GM13976 (cell line): ENCODE measurements at places on chromosomes 11 and 22.

GRCh38 chr11:4068962-4069361 is 25.6 kb upstream of the RRM1 start:
- DNase-seq: no peak

DNA sequence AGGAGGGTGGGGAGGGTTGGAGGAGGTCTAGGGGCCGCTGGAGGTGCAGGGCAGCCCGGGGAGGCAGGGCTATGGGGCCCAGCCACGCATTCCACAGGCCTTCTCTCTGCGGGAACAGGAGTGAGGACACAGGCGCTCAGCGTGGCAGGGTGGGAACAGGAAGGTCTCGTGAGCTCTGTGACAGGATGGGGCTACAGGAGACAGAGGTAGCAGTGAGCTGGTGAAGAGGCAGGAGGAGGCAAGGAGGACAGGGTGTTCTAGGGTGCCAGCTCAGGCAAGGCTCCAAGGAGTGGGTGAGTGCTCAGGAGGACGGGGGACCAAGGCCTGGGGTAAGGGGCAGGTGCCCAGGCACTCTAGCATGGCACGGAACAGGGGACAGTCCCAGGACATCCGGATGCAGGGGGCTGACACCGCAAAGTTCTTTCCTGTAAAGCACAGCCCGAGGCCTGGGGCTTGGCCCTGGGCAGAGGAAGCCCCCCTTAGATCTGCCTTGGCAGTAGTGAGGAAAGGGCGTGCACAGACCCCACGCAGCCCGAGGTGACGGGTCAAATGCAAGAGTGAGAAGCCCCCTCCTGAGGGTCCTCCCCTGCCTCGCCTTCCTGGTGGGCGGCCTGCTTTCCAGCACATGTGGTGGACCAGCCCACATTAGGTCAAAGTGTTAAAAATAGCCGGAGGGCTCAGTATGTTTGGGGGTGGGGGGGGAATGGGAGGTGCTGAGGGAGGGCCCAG is 4.7 kb upstream of the NEAT1 start:
- peak; percentile 57 for DNase-seq

DNA sequence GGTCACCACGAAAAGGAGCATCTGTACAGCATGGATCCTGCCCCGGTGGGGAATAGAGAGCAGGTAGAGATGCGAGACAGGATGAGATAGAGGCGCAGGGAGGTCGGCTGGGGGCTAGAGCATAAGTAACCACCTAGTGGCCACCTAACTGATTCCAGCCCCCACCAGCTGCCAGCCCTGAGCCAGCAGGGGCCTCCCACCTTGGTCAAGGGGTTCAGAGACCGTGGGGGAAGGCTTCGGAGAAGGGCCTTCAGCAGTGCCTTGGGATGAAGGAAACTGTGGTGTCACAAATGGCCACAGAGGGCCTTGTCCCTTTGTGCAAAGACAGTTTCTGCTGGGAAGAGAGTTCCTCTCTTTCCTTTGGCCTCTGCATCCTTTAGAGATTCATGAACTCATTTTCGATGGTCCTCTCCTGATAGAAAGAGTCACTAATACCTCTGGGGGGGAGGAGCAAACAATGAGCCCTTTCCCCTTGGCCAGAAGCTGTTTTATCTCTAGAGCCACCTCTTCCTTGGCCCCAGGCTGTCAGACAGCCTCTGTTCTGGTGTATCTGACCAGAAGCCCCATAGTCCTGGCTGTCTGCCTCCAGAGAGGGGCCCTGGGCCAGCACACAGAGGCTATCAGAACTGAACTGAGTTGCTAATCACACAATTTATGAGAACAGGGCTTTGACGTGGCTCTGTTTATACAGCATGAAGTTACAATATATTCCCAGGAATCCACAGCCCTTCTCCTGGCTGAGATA is 146.0 kb downstream of the PARVA start:
- no peak for DNase-seq

DNA sequence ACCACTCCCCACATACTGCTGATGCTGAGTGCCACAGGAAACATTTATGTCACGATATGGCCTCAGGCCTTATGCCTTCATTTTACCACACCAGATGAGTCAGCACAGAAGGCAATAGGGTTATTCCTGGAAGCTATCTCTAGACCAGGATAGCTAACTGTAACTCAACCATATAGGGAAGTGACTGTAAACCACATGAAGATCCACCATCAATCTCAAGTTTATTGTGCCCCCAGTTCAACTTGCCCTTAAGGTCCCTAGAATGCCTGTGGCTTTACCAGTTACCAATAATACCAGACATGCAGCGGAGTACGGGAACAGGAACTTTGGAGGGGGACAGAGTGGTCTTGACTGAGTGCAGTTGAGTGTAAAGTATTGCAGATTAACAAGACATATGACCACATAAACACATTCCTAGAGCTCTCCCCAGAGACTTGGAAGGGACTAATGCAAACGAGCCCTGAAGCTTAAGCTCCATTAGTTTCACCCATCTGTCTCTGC is 180.9 kb downstream of the KIF18A start:
- DNase-seq: no peak

DNA sequence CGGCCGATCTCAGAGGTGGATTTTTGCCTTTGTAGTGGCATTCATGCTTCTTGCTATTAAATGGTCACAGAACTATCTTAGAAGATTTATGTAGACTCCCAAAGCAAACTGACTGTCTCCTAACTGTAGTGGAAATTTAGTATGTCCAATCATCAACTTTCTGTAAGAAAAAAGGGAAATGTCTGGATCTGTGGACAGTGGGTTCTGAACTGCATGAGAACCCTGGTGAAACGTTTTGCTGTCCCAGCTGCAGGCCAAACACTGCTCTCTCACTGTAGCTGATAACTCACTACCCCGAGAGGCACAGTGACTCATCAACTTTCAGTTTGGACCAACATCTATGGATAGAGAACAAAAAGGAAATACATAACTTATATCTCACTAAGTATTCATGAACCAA is 387.1 kb downstream of the SOX6 start:
- DNase-seq: no peak

GRCh38 chr11:119175493-119176077 is 7.1 kb downstream of the NLRX1 start:
- no peak for DNase-seq

- no peak for DNase-seq
Measured at GRCh38 chr11:20060181-20060580, 100.1 kb downstream of the DBX1 start.

DNA sequence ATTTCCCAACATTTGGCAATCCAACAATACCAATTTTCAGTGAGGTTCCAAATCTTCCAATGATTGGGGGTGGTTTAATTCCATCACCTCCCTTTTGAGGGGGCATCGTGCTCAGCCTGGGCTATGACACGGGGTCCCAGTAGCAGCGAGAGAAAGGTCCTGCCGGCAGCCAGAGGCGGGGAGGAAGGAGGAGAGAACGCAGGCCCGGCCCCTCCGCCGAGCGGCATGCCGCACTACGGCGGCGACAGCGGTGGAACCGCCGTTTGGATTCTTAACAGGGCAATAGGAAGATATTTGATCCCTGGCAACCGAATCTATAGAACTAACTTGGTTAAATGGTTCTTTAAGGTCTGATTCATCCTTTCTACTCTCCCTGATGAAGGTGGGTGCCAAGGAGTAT is 18.3 kb upstream of the NDUFA6 start:
- DNase-seq: no peak

DNA sequence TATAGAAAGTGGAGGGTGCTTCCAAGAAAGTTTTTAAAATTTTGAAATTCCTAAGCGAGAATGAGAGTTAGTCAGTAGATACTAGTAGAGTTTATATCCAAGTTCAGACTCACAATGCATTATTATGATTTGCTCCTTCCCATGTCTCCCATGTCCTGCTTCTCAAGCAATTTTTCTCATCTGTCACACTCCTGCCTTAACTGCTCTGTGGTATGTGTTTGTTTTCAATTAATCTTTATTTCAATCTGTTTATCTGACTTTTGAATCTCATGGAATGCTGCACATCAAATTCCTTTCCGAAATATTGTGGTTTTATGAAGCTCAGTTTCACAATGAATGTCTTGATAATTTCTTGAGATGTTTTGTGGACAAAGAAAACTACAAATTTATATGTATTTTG is 18.1 kb downstream of the THY1 start:
- no peak for DNase-seq
